ENCODE measurements at places on chromosomes 4 and X.
A peak's percentile ranks its signal among the peaks of the same experiment; 100 is the strongest.

GRCh38 chrX:132433001-132433400, 55.8 kb downstream of the MBNL3 start:
- DNase-seq: no peak

GRCh38 chr4:153502584-153502983, 36.4 kb downstream of the TMEM131L start:
- no peak for DNase-seq

- no peak for DNase-seq
Measured at GRCh38 chr4:3221184-3221494, 27.8 kb upstream of the MSANTD1 start.

DNA sequence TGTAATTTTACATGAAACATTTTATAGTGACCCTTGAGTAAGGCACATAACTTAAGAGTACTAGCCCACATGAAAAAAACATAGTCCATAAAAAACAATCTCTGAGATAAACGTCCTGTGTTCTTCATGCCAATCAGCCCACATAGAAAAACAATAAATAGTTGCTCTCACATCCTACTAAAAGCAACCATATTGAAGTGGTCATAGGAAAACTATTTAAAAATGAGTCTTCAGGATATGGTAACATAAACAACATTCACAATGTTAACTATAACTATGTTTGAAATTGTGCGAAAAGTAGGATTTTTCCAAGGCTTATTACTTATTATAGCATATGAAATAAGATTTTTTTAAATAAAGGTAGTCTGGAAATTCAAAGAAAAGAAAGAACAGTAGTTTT, 77.1 kb upstream of the EPHA5 start:
- DNase-seq: no peak

DNA sequence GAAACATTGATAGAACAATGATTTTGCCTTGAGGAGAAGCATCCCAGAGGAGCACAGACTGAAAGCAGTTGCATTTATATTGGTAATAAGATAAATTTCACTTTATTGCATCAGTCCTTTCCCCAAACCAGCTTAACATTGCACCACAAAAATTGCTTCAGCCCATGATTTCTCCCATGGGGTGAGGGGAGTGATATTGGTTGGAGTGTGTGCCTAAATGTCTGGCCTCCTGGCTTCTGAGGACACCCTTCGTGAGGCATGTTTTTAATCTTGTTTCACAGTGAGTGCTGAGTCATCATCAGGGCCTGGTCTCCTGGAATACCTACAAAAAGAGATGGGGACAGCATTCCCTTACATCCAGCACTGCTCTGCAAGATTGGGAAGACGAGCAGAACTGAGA, 487.9 kb downstream of the C4orf33 start:
- DNase-seq: no peak

GRCh38 chr4:111502626-111503025, 642.6 kb upstream of the FAM241A start:
- DNase-seq: no peak

DNA sequence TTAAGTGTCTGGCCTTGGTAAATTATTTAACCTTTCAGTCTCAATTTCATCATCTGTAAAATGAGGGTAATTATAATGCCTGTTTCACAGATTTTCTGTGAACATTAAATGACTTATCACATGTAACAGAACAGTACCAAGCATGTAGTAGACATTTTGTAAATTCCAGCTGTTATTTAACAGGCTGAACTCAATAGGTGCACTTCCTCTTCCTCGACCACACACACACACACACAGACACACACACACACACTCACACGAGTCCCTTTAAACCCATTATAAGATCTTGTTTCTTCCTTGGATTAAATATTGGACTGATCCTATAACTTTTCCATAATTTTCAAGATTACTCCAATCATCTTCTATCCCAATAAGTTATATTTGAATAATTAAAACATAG, 53.4 kb upstream of the COL25A1 start:
- no peak for DNase-seq

GRCh38 chrX:150990910-150991309, 7.8 kb downstream of the HMGB3 start:
- no peak for DNase-seq

DNA sequence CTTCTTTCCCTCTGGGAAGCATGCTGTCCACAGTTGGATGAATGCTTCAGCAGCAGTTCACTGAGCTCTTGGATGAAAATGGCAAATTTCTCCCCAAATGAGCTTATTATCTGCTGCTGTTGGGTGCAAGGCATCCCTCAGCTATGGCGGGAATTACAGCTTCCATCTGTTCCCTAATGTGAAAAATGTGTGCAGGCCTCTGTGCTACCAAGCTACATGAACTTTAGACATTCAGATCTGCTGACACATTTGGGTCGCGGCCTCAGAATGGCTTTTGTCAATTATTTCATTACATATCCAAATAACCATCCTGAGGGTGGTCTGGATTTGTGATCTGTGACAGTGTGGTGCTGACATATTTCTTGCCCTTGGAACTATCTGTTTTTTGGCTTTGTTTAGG, 119.5 kb upstream of the SCML1 start:
- DNase-seq: no peak

- DNase-seq: no peak
Measured at GRCh38 chrX:108001218-108001814, 19.1 kb upstream of the TEX13B start.

GRCh38 chr4:182206916-182207315, 36.3 kb upstream of the TENM3 start:
- DNase-seq: no peak

GRCh38 chr4:81491943-81492342, 20.2 kb upstream of the RASGEF1B start:
- DNase-seq: no peak

GRCh38 chr4:140137671-140138070, 16.3 kb downstream of the MAML3 start:
- no peak for DNase-seq

- DNase-seq: no peak
Measured at GRCh38 chr4:52870225-52870624, 8.1 kb downstream of the RASL11B start.

DNA sequence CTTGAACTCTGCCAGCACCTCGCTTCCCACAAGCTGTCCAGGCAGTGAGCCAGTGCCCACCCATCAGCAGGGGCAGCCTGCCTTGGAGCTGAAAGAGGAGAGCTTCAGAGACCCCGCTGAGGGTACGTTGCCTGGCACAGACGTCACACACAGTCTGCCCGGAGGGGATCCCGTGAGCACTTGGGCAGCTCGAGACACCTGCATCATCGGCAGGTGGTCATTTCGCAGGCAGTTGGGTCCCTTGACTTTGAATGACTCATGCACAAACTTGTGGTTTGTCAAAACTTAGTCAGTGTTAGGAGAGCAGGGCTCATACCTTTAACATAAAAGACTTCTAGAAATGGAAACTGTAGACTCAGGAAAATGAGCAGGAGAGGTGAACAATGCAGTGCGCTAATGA, 9.9 kb downstream of the TACC3 start:
- no peak for DNase-seq

GRCh38 chrX:11787564-11787963, 29.5 kb downstream of the MSL3 start:
- peak; percentile 53 for DNase-seq

GRCh38 chrX:56793521-56794320, 64.7 kb downstream of the NBDY start:
- DNase-seq: no peak

- no peak for DNase-seq
Measured at GRCh38 chr4:102564399-102565059, 63.4 kb downstream of the NFKB1 start.

DNA sequence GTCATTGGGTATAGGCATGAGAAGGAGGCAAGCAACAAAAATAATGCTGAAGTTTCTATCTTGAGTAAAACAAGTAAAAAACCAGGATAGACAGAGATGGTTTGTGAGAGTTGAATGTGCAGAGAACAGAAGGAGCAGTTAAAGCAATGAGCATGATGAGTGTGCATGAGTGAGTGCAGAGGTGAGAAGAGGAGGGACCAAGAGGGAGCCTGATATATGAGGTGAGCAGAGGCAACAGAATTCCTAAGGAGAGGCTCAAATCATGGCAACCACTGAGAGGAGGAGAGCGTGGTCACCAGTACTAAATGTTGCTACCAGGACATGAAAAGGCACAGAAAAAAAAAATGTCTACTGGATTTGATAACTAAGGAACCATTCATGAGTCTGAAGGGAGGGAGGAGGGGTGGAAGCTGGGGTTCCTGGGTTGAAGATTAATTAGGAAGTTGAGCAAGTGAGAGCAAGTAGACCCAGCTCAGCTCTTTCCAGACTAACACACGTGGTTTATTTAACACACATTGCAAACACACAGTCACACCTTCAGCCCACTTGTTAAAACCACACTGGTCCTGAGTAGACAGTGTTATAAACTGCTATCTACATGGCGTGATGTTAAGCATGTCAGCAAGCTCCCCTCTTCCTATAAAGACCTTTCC, 69.0 kb upstream of the IQCM start:
- DNase-seq: no peak

DNA sequence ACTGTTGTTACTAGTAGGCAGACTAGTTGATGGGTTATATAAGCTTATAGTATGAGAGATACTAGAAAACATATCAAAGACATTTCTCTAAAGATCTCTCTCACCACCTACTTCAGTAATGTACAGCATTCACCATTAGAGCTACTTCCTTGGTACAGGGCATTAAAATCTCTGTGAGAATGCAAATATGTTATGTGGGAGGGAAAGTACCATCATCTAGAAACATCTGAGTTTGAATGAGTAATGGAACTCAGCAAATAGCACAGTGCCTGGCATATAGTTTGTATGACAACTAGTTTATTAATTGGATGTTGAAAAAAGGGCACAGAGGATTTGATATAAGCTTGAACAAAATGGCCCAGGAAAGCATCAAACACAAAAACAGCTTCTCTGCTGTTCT, 211.1 kb downstream of the GLUD2 start:
- no peak for DNase-seq

DNA sequence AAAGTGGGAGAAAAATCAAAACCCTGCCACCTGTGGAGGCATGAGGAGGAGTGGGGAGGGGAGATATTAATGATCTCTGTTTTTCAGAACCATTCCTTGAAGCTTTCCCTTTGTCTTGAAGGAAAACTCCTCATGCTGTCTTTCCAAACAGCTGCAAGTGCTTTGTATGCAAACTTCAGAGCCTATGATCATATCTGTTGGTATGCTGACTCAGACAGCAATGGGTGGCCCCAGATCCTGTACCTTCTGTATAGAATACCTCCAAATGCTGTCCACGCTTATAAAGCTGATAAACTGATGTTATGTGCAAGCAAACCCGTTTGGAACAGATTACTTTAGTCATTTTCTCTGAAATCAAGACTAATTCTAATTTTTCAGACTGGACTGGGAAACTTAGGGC, 31.9 kb downstream of the BMP15 start:
- no peak for DNase-seq

DNA sequence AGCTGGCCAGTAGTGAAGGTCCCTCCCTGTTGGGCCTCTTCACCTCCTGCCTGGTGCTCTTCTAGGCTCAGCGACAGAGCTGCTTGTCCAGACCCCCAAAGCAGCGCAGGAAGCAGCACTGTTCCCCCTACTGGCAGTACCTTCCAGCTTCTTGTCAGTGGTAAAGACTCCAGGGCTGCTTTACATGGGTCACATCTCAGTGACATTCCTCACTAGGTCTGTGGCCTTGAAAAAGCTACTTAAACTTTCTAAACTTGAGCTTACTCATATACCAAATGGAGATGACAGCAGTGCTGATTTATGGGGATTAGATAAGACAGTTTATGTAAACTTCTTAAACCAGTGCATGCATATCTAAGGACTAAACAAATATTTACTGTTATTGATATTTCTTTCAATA, 117.3 kb downstream of the FAT4 start:
- no peak for DNase-seq

- DNase-seq: peak; percentile 27
Measured at GRCh38 chrX:53682885-53683555, 3.5 kb downstream of the HUWE1 start.

- no peak for DNase-seq
Measured at GRCh38 chr4:41644915-41645295, 103.6 kb downstream of the PHOX2B start.

DNA sequence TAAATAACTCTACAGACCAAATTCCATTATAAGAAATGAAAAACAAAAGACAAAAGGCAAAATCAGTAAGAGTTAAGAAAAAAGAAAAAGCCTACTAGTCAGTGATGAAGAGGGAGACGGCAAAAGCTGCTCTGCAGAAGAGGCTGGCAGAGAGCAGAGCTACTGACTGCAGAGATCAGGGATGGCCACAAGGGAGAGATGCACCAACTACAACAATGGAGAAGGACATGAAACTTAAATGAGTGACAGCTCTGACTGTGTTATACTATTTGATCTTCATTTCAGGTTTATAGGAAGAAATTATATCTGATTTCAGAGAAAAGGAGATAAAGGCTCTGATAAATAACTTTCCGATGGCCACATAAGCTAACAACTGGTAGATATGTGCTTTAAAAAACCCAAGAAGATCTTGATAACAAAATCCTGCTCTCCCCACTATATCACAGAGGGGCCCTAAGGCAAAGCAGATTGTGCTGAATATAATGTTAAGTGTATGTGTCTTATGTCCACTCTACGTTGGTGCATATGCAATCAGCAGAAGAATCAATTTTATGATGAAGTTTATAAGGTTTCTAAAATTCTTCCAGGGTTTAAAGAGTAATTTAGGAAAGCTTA, 58.4 kb upstream of the COX18 start:
- no peak for DNase-seq

GRCh38 chrX:68931345-68931744, 102.5 kb downstream of the EFNB1 start:
- DNase-seq: no peak
